ENCODE measurements at places on chromosomes 3 and 15.

DNA sequence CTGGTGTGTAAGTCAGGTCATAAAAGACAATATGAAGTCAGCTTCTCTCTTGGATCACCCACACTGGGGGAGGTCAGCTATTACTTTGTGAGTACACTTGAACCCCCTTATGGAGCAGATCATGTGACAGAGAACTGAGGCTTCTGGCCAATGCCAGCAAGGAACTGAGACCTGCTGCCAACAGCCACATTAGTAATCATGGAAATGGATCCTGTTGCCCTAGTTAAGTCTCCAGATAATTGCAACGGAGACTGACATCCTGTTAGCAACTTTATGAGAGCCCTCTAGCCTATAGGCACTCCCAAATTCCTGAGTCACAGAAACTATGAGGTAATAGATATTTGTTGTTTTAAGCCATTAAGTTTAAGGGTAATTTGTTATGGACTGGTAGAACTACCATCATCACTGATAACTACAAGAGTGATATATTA is 110.4 kb upstream of the GMNC start:
- DNase-seq, result no peak

DNA sequence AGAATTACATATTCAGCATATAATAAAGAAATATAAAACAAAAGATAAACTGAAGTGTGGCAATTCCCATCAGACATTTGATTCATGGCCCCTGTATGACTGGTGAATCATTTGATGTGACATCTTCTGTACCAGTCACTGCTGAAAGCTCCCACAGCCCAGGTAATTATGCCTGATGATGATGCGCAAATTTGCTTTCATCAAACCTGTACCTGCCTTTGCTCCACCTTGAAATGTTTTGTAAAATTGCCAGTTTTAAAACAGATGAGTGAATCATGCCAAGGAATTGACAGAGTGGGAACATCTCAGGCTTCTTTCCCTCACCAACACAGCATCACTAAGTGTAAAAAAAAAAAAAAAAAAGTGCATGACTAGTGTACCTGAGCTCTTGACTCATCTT is 66.5 kb upstream of the EIF1B start:
- no peak for DNase-seq

- no peak for DNase-seq
These were observed 171.6 kb upstream of the MBNL1 start for GRCh38 chr3:152097120-152097519.

- DNase-seq, result no peak
These were observed 6.0 kb downstream of the CCR2 start for GRCh38 chr3:46359733-46360493.

DNA sequence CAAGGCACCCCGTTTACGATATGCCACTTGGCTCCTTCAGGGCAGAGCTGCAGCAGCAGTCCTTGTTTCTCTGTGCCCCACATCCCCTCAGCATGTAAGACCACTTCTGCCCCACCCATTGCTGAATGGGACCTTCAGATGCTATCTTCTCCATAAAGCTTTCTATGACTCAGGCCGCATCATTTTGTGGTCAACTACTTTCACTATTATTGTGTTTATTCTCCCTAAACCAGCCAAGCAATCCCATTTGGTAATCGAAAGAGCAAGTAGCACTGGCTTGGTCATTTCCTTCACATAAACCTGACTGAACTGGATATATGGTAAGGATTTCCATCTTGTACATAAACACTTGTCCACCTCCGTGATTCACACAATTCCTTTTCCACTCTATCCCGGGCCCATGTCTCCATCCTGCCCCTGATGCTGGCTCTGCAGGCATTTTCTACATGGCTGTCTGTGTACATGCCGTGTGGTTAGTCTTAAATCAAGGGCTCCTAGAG is 25.7 kb downstream of the LIPC start:
- DNase-seq, result peak; percentile 74

DNA sequence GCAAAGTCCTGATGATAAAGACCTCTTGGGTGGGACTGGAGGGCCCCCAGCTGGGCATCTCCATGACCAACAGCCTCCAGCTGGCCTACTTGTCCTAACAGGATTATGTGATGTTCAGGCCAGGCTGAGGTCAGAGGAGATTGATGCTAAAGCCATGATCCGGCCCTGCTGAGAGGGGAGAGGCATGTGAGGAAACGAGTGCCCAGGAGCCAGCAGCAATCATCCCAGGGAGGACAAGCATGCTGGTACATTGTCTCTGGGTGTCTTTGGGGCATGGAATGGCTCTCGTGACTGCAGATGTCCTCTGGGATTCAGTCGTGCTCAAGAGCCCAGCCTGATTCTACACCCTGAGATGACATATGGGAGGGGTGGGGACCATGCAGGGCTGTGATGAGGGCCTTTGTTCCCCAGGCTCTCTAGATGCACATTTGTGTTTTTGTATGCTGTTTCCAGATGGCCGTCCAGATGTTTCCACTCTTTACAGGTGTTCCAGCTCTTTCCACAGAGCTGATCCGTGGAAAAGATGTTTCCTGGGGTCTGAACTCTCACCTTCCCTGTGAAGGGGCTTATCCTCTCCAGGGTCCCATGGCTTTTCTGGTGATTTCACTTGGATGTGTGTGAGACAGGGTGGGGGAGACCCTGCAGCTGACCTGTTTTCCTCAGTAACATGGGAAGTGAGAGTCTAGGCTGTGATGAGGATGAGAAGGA is 20.2 kb downstream of the SLC24A1 start:
- DNase-seq, result no peak

- DNase-seq, result no peak
These were observed 408.0 kb downstream of the MECOM start for GRCh38 chr3:169255511-169255910.

DNA sequence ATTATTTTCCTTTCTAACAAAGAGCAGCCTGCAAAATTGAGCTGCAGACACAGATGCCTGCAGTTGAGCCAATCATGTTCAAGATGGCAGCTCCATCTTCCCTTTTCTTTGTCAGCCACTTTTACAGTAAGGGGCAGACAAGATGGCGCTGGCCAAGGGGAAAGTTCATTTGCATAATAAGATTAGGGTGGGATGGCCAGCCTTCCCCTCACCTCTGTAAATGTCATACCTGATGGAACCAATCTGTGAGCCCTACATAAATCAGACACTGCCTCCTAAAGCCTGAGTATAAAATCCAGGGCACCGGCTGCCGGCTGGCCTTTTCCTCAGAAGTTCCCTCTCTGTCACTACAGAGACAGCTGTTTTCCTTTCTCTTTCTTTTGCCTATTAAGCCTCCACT is 15.8 kb downstream of the PATL2 start:
- no peak for DNase-seq

GRCh38 chr15:72545156-72545555 is 71.0 kb downstream of the ARIH1 start:
- DNase-seq, result no peak

DNA sequence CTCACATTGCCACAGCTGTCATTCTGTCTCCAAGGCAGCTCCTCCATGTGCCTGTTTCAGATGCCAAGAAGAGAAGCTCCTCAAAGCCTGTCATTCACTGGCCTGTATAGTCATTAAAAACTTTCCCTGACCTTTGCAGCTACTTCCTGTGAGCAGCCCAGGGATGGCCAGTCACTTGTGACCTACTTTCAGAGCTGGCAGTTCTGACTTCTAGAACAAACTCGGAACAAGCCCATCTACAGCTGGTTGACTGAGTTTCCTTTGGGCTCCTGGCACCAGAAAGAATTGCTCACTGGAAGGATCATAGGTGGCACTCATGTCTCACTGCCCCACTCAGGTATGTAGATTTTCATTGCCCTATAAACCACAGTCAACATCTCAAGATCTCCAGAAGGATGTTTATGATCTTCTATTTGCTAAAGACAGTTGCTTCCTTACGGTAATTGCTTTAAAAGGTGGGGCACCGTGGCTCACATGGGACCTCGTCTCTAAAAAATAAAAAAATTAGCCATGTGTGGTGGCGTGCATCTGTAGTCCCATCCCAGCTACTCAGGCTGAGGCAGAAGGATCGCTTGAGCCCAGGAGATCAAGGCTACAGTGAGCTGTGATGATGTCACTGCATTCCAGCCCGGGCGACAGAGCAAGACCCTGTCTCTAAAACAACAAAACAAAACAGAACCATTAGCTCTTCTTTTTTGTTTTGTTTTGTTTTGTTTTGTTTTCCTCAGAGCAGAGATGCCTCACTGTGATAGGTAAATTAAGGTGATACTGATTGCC is 11.2 kb upstream of the ATP13A3 start:
- no peak for DNase-seq

- DNase-seq, result no peak
These were observed 340.8 kb downstream of the LRRC3B start for GRCh38 chr3:26963361-26963743.

DNA sequence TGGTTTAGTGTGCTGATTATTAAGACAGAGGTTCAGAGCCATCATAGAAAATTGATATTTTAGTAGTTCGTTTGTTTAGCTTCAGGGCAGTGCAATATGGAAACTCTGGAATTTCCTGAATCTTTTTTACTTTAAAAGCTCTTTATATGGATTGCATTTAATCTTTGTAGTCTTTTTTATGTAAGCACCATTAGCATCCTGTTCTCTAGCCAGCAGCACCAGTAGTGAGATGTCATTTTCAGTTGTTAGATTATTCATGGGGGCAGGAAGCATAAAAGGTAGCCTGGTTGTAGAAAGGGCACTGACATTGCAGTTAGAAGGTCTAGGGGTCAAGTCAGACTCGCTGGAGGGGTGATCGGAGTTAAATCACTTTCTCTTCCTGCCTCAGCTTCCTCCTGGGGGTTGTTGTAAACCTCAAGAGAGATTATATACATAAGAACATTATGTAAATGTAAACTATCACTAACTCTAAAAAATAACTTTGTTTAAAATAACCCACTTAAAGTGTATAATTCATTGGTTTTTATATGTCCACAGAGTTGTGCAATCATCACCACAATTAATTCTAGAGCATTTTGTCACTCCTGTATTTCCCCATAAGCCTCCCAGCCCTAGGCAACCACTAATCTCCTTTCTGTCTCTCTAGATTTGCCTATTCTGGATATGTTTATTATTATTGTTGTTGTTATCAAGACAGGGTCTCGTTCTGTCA is 31.4 kb upstream of the ITPKA start:
- no peak for DNase-seq

DNA sequence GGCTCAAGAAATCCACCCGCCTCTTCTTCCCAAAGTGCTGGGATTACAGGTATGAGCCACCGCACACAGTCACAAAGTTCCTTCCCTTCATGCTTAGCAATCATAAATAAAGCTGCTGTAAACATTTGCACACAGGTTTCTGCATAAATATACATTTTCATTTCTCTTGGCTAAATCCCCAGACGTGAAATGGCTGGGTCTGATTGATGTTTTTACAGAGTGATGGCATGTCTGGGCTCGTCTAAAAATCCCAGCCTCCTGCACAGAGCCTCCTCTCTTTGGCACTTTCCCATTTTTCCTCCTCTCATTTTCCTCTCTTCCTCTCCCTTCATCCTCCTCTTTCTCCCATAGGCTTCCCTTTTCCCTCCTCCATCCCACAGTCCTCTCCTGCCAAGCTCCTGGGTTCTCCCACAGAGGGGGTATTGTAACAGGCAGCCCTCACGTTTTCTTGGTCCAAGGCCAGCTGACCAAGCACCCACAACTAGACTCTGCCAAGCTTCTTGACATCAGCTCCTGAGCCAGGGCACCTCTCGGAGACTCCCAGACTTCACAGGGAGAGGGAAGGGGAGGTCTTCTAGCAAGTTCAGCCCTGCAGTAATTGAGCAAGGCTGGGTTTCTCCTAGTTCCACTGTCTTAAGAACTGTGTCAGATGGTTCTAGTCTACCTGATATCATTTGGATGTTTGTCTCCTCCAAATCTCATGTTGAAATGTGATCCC is 10.5 kb upstream of the PLA2G4E start:
- DNase-seq, result no peak

- DNase-seq, result no peak
These were observed 120.8 kb upstream of the MCTP2 start for GRCh38 chr15:94110476-94111130.

- DNase-seq, result no peak
These were observed 27.5 kb upstream of the FAM81A start for GRCh38 chr15:59410391-59410896.

DNA sequence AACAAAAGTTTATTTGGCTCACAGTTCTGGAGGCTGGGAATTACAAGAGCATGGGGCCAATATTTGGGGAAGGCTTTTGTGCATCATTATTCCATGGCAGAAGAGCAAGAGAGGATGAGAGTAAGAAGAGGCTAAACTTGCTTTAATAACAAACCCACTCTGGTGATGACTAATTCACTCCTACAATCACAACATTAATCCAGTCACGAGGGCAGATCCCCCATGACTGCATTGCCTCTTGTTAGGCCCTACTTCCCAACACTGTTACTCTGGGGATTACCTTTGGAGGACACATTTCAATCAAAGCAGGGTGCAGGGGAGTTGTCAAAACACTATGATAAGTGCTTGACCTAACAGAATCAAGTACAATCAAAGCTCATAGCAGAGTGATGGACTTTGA is 181.7 kb downstream of the BBX start:
- peak; percentile 64 for DNase-seq

- no peak for DNase-seq
These were observed 71.1 kb upstream of the RAP2B start for GRCh38 chr3:153090973-153091372.

- no peak for DNase-seq
These were observed 270.0 kb upstream of the TPRG1 start for GRCh38 chr3:188901671-188902287.

GRCh38 chr3:9204253-9204992 is 45.0 kb downstream of the SRGAP3 start:
- DNase-seq, result no peak

DNA sequence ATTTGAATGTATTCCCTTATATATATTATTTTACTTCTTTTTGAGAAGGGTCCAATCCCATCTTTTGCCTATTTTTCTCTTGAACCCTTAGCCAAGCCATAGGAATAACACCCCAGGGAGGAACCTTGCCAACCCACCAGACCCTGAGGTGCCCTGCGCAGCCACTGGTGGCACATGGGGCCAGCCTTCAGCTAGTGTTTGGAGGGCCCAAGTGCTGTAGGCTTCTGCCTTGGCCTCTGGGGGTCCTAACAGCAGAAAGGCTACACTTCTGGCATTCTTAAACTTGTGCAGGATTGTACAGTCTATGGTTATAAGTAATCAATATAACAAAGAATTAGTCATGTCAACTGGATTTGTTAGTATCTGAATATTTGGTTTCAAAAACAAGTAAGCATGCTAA is 34.5 kb downstream of the RUVBL1 start:
- no peak for DNase-seq

DNA sequence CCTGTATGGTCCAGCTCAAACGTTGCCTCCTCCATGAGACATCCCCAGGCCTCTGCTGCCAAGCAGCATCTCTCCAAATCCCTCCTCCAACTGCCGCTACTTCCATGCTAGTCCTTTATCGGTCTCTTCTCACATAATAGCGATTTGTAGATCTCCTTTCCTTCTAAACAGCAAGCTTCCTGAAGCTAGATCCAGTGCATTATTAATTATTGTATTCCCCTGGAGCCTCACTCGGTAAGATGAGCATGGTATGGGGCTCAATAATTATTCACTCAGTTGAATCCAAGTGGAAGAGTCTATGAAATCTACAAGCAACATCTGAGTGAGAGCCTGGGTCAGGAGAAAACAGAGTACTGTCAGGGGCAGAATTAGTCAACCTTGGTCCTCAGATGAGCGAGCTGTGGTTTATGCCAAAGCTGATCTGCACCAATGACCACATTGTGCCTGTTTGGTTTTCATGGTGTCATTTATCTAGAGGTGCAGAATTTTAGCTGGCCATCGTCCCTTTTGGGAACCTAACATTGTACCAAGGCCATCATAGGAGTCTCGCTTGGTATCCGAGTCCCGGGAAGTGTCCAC is 93.8 kb upstream of the UBE2E1 start:
- no peak for DNase-seq

- DNase-seq, result no peak
These were observed 9.9 kb downstream of the PDIA5 start for GRCh38 chr3:123076496-123077418.

GRCh38 chr3:123508178-123508577 is 59.3 kb upstream of the ADCY5 start:
- no peak for DNase-seq
